Activated naive CD8-positive, alpha-beta T cell treated with anti-CD3 and anti-CD28 coated beads, Interleukin-2, amount 50 U/mL, for 24 hours (primary cell): ENCODE measurements at places on chromosomes 2 and 18.

DNA sequence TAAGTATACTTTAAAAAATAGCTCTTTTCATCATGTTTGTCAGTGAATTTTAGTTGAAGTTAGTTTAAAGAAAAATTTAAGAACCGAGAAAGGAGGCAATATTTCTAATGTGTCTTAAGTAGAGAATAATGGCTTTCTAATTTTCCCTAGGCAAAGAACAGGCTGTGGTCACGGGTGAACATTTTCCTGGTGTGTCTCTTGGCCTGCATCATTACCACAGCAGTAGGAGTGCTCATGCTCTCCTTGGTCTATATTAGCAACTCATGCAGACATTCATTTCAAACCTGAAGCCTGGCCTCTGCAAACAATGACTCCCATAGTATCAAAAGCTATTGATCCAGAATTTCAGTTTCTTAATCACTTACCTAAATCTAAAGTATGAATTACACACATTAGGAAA lies 57.4 kb downstream of the C18orf54 start:
- DNase-seq = no peak

GRCh38 chr2:16625759-16626158 lies 39.9 kb downstream of the CYRIA start:
- no peak for DNase-seq

GRCh38 chr2:136917411-136917881 lies 152.1 kb downstream of the THSD7B start:
- no peak for DNase-seq

DNA sequence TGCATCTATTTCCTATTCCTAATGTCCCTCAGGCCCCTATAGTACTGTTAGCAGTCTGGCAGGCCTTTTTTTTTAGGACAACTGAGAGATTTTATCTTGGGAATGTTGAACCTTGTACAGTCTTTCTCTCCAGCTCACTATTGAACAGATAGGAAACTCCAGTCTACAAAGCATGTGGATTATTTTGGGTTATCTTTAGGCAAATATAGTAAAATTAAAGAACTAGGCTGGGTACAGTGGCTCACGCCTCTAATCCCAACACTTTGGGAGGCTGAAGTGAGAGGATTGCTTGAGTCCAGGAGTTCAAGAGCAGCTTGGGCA lies 102.7 kb downstream of the OSBPL6 start:
- no peak for DNase-seq

GRCh38 chr18:50796495-50796894 lies 23.3 kb downstream of the MRO start:
- DNase-seq = no peak

DNA sequence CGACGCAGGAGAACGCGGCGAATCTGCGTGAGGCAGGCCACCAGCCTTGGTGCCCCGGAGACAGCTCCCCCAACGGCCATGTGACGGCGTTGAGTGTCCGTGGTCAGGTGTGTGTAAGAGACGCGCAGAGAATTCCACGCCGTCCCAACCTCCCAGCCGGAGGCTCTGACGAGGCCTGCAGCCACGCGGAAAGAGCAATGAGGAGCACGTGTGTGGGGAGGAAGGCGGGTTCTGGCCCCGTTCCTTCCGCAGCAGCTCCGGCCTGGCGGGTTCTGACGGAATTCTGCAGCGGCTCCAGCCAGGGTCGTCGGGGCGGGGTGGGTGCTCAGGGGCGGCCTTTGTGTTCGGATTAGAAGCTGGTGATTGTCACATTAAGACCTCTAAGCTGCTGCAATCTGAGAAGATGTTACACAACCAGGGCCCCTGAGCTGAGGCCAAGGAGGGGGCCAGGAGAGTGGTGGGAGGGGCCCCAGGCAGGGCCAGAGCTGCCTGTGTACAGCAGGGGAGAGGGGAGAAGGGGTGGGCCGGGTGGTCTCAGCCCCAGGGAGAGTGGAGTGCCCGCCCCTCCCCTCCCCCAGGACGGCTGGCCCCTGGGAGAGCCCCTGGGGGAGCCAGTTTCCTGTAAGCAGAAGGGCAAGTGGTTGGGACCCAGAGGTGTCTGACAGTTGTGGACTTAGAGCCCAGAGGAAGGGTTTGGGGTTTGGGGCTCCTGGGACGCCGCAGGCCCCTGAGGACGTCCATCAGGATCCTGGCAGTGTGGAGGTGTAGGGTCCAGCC lies 5.1 kb upstream of the GAL3ST2 start:
- DNase-seq = peak; percentile 4

DNA sequence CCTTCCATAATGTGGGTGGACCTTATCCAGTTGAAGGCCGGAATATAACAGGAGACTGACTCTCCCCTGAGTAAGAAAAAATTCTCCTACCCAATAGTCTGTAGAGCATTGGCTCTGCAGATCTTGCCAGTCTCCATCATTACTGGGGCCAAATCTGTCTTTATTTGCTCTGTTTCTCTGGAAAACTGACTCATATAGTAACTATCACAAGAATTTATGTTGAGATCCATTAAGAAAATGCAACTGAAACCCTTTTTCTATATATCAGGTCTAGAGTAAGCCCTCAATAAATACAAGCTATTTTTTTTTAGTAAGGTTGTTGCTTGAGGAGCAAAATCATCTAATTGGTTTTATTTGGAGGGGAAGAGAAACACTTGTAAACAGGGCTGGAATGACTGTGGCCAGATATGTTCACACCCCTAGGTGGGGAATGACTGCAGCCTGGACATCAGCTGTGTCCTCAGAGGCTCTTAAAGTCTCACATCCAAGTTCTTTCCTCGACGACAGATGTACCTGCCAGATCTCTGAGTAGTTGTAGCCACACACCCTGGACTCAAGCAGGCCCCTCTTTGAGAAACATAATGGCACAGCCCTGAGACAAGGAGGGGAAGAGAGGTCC lies 339.7 kb downstream of the TNS1 start:
- DNase-seq = no peak

GRCh38 chr2:219467736-219468075 lies 31.0 kb upstream of the GMPPA start:
- DNase-seq = no peak

DNA sequence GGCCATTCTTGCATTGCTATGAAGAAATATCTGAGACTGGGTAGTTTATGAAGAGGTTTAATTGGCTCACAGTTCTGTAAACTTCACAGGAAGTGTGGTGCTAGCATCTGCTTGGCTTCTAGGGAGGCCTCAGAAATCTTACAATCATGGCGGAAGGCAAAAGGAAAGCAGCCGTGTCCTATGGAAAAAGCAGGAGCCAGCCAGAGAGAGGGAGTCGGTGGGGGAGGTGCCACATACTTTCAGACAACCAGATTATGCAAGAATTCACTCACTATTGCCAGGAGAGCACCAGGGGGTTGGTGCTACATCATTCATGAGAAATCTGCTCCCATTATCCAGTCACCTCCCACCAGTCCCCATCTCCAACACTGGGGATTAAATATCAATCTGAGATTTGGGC lies 64.1 kb downstream of the CPS1 start:
- DNase-seq = no peak

- DNase-seq = no peak
Observed at GRCh38 chr2:183533021-183533420, 408.8 kb downstream of the NUP35 start.
